ENCODE measurements at places on chromosomes 5 and 9. TPM values are rescaled to one million over a fixed set of nuclear protein-coding genes. Genes with fewer than 3 reads are reported as not detected.

The GARNL3 gene
- 8.2 TPM for total RNA-seq

The PSD2 gene
- under 0.01 TPM for total RNA-seq

The SLC6A19 gene
- total RNA-seq, result not detected

The MCIDAS gene
- total RNA-seq, result not detected

The FOXD1 gene
- 72.4 TPM for total RNA-seq

The ARL14EPL gene
- not detected for total RNA-seq

The PRELID1 gene
- 239 TPM for total RNA-seq

The ADRA1B gene
- total RNA-seq, result 3.8 TPM

The GMCL2 gene
- not detected for total RNA-seq

The SPATA6L gene
- 2.1 TPM for total RNA-seq

The JAKMIP2 gene
- total RNA-seq, result 0.25 TPM

The C8G gene
- not detected for total RNA-seq

The ADGRD2 gene
- total RNA-seq, result not detected

The OR13J1 gene
- not detected for total RNA-seq

The SPINK6 gene
- not detected for total RNA-seq

The C9orf153 gene
- not detected for total RNA-seq

The OBP2B gene
- total RNA-seq, result not detected

The CDH6 gene
- 137 TPM for total RNA-seq

The PCDHGB6 gene
- 2.0 TPM for total RNA-seq

The TAF11L10 gene
- total RNA-seq, result not detected

The TTC23L gene
- total RNA-seq, result 0.13 TPM

The GABBR2 gene
- total RNA-seq, result under 0.01 TPM

The SLC6A3 gene
- not detected for total RNA-seq

The CDKN2B gene
- 17.6 TPM for total RNA-seq

The IL4 gene
- not detected for total RNA-seq

The SLC36A3 gene
- total RNA-seq, result not detected

All from mesangial cell (primary cell).